ENCODE measurements at places on chromosomes 7 and 10.

DNA sequence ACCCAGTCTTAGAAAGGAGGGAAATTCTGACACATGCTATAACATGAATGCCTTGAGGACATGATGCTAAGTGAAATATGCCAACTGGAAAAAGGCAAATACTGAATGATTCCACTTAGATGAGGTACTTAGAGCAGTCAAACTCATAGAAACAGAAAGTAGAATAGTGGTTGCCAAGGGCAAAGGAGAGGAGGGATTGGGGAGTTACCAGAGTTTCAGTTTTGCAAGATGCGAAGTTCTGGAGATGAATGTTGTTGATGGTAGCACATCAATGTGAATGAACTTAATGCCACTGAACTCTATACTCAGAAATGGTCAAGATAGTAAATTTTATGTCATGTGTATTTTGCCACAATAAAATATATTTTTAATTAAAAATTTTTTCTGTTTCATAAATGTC is 38.9 kb downstream of the DRGX start:
- no peak for DNase-seq

DNA sequence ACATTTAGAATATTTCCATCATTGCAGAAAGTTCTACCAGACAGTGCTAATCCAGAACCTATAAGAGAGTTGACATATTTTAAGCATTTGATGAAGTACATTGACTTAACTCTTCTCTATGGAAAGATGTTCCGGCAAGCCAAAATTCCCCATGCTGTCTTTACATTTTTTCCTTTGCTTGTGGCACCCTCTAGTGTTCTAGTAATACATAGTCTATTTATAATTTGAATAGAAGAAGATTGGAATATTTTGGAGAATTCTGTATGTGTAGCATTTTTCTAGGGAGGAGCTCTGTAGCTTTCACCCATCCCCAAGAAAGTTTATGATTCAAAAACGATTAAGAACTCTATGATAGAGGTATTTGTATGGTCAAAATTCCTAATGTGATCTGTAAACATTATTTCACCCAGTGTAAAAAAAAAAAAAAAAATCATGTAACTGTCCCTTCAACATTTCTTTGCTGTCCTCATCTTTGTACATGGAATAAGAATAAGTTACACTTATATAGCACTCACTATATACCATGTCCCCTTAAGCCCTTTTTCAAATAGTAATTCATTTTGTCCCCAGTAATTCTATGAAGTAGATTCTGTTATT is 33.2 kb downstream of the NRF1 start:
- no peak for DNase-seq

DNA sequence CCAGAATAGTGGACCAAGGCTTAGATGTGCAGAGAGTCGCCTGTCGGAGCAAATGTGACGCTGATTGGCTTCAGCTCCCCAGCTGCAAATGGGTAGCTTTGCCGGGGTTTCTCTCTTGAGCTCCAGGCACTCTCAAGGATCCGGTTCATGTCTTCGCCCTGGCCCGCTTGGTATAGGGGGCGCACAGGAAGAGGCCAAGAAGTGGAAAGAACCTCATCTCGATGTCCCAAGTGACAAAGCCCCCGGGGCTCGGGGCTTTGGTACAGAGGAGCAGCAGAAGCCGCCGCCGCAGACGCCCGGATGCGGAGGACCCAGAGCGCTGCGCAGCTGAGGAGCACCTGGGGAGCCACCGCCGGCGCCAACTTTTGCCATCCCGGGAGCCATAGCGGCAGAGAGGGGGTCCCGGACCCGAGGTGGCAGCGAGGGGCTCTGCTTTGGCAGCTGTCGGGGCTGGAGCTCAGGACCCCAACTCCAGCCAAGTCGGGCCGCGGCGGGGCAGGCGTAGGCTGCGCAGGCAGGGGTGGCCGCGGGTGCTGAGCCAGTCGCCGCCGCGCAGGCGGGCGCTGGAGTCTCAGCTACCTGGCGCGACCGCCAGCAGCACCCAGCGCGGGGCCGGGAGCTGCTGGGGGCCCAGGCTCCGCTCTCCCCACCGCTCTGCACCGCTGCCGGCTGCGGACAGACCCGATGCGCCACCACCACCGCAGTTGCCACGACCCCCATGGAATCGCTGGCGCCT is 466.6 kb downstream of the XPNPEP1 start:
- no peak for DNase-seq

GRCh38 chr7:884191-885003 is 8.0 kb downstream of the GET4 start:
- no peak for DNase-seq

- no peak for DNase-seq
Measured at GRCh38 chr7:56537477-56537876, 421.3 kb upstream of the NUPR2 start.

DNA sequence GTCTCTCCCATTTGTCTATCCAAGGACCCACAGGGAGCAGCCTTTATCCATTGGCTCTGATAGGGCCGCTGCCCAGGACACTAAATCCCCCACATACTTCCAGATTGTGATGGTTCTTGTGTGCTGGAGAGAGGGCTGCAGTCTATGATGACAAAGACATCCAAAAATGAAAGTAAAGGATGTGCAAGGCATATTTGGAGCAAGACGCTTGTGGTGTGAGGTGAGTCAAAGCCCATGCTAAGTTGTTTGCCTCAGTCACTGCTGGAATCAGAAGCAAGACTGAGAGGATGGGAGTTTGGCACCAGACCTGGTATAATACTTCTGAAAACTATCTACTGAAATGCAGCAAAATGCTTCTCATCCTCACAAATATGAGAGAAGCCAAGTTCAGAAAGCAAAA is 22.7 kb downstream of the ZNF22 start:
- DNase-seq = no peak

GRCh38 chr10:29691564-29692072 is 56.8 kb upstream of the SVIL start:
- DNase-seq = no peak

GRCh38 chr10:62842983-62843382 is 26.8 kb upstream of the EGR2 start:
- DNase-seq = no peak

GRCh38 chr10:8321990-8322389 is 267.5 kb downstream of the GATA3 start:
- DNase-seq = no peak

GRCh38 chr7:138665249-138665648 is 35.9 kb downstream of the SVOPL start:
- no peak for DNase-seq

All from T-helper 22 cell (primary cell).